ENCODE measurements at places on chromosomes 5 and 9.

DNA sequence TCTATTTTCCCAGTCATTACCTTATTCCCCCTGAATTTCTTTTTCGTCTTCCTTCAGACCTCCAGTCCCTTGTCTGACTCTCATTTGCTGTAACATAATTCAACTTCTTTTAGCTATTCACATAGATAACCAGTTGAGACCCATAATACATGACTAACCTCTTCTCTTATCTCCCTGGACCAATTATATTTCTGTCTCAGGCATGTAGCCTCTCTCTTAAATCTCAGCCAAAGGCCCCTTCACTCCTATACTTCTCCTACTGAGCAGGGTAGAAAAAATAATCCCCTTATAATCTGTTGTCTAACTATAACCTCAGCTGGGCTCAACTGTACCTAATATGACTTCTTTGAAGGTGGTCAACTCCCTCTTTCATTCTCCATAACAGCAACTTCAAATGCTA lies 20.9 kb downstream of the RANBP6 start:
- DNase-seq: no peak

GRCh38 chr5:170565072-170565471 lies 61.3 kb downstream of the KCNIP1 start:
- no peak for DNase-seq

DNA sequence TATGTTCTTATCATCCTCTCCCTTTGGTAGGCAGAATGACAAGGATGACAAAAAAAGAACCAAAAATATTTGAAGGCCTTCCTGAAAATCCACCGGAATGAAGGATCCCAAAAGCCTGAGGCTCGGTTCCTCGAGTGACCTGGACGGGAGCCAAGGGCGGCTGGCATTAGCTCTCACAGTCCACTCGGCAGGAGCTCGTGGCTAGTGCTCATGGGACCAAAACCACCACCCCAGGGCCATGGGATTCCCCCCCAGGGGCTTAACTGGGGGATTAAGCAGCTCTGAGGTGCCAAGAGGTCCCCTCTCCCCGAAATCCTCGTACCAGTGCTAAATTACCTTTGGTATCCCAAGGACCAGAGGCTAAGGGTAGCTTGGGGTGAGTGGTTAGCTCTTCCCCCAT lies 586 bp upstream of the PDZD2 start:
- DNase-seq: no peak

GRCh38 chr5:154513669-154514084 lies 35.6 kb upstream of the HAND1 start:
- no peak for DNase-seq

DNA sequence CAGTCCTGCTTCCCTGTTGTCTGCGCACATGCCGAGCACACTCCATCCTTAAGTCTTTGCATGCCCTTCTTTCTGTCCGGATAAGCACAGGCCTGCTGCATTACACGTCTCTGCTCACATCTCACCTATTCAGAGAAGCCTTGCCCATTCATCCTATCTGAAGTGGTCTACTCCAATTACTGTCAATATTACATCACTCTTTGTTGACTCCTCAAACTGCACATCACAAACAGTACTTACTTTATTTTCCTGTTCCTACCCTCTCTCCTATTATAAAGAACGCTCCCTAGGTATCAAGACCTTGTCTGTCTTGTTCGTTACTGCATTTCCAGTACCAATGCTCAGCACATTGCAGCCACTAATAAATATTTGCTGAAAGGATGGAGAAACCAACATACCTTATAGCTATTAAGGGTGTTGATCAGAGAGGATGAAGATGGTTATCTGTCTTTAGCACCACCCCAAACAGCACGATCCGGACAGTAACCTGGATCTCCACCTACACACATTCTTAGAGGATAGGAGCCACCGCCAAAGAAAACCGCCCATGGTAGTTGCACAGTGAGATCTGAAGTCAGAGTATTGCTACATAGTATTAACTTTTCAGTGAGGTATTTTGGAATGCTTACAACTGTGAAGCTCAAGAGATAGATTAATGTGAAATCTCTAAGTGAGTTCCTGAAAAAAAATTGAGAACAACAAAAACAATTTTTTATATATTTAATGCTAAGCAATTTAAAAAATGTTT lies 1.6 kb upstream of the PRRC1 start:
- no peak for DNase-seq

DNA sequence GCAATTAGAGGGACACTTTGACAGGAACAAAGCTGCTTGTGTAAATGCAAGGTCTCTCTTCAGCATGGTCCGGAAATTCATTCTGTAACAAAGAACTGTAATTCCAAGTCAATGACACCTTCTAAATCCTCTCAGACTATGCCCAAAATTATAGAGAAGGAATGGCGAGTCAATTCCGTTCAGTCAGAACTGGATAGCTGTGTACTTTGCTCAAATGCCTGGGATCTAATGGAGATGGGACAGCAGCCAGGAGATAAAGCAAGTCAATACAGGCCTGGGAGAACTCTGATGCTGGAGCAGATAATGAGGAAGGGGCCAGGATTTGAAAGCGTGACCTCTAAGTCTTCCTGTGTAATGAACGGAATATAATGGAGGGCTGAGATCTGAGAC lies 96.4 kb upstream of the SPRY4 start:
- no peak for DNase-seq

GRCh38 chr9:132288361-132288760 lies 66.4 kb downstream of the SETX start:
- DNase-seq: no peak

GRCh38 chr5:126931963-126932660 lies 98.2 kb downstream of the MARCHF3 start:
- DNase-seq: no peak

- DNase-seq: no peak
These were observed 1057.7 kb upstream of the DMAC1 start for GRCh38 chr9:8857068-8857925.

GRCh38 chr5:73444499-73445438 lies 3.8 kb downstream of the FOXD1 start:
- DNase-seq: no peak

- DNase-seq: no peak
These were observed 503.7 kb downstream of the SPATA31D1 start for GRCh38 chr9:82492274-82492673.

DNA sequence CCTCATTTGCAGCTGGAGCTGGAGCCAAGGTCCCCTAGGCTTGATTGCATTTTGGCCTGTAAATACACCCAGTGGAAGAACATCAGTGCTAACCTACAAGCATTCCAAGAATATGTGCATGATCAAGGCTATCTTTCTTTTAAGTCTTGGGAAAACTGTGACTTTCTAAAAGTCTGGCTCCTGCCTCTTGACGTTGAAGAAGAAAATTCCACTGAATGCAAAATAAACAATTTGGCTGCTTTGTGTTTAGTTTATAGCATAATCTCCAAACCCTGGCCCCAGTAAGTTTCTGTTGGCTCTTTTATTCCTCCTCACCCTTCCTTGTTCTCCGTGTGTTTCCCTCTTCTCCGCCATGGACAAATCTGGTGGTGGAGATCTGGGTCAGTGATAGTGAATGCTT lies 109.3 kb upstream of the TLE1 start:
- no peak for DNase-seq

- peak; percentile 87 for DNase-seq
These were observed 72.7 kb upstream of the ORM1 start for GRCh38 chr9:114250235-114250568.

DNA sequence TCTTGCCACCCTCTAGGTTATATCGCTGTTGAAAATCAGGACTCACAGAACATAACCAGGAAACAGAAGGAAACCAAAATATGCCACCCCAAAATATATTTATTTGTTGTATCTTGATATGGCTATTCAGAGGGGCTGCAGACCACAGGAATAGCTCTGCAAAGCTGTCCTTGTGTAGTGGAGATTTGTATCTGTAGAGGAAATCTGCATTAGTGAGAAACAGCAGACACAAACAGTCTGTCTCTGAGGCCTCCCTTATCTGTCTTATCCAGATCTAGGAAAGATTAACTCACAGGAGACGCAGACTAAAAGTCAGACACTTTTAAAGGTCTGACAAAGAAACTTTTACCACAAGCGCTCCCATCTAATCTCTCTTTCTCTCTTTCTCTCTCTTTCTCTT lies 54.1 kb upstream of the CEMIP2 start:
- no peak for DNase-seq

GRCh38 chr5:35854248-35854647 lies 2.4 kb upstream of the IL7R start:
- no peak for DNase-seq

DNA sequence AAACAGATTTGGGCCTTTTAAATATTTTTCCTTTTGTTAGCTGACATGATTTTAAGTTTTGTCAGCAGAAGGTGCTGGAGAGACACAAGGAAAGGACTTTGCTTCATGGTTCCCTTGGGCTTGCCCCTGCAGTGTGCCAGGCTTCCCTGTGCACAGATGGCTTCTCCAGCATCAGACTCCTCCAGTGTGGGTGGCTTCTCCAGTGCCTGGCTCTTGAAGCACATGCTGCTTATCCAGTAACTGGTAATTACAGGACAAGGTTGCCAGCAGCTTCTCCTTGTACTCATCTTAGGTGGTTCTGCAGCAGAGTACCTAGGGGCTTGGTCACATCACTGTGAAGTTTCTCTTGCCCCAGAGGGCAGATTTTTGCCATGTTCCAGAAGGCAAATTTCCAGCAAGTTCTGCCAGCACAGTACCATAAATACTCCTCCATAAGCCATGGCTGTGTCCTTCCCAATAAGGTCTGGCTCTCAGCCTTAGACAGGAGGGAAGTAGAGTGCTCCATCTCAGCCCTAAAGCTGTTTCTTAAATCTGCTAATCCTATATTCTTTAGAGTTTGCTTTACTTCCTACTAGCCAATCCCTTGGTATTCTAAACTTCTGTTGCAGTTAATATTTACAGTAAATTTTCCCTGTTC lies 62.4 kb downstream of the PJA2 start:
- peak; percentile 91 for DNase-seq

- DNase-seq: no peak
These were observed 3.5 kb downstream of the PIP5K1B start for GRCh38 chr9:68708513-68708912.

GRCh38 chr9:6014670-6015270 lies 654 bp downstream of the RANBP6 start:
- DNase-seq: no peak

DNA sequence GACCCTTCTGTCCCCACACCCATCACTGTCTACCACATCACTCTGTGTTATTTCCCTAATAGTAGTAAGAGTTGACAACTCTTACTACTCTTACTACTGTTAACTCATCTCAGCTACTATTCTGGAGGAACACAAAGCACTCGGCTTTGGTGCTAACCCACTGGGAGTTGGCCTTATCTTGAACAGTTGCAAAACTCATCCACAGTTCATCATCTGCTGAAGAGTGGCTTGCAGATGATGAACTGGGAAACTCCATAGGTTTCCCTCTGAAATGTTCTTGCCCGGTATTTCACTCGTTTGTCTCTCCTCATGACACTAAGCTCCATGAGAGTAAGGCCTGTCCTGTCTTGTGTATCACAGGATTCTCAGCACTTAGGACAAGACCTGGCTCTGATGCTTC lies 221.4 kb downstream of the NR3C1 start:
- no peak for DNase-seq

- DNase-seq: peak; percentile 16
These were observed at the start of gene RASEF for GRCh38 chr9:83062651-83063527. Gene RASEF (minus strand): TSS chr9:83063142. CDS start chr9:83062867, 275 bp downstream.

DNA sequence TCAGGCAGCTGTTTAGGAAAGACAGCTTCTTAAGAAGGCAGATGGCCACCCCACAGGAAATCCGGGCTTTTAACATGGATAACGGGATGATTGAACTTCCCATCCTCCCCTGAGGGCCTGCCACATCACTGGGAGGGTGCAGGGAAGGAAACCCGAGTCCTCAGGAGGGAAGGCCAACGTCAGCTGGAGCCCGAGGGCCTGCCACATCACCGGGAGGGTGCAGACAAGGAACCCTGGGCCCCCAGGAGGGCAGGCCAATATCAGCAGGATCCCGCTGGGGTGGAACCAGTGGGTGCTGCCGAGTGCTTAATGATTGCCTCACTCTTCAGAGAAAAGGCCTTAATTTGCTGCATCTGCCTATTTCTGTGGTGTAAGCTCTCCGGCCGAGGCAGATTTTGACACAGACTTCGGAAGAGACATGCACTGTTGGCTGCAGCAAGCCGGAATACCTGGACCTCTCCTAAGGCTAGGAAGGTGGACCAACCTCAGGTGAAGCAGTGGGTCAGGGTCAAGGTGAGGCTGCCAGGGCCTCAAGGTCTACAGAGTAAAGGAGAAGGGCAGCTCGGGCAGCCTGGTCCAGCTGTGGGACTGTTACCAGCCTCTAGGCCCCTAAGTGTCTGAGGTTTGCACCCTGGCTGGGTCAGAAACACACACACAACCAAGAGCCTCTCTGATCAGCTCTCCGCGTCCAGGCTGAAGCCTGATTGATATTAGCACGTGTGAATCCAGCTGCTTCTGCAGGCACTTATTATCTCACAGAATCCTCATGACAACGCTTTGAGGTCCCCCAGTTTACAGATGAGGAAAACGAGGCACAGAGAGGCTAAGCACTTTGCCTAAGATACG lies 14.8 kb upstream of the COL5A1 start:
- no peak for DNase-seq

- no peak for DNase-seq
These were observed 487.7 kb downstream of the MAT2B start for GRCh38 chr5:163993126-163993525.

DNA sequence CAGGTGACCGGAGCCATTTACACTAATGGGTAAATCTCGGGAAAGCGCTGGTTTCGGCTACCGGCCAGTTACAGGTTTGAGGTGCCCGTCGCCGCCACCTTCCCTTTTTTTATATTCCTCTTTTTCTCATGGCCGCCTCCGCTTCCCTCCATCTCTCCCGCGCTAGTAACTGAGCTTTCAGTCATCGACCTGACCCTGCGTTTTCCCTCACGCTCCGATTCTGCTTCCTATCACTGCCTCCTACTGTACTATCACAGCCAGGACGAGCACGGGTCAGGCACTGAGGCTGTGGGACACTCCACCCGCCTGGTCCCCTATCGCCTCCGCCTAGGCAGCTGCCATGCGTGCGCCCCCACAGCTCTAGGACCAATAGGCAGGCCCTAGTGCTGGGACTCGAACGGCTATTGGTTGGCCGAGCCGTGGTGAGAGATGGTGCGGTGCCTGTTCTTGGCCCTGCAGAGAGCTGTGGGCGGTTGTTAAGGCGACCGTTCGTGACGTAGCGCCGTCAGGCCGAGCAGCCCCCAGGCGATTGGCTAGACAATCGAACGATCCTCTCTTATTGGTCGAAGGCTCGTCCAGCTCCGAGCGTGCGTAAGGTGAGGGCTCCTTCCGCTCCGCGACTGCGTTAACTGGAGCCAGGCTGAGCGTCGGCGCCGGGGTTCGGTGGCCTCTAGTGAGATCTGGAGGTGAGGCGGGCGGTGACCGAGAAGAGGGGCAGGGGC lies at the start of gene HMGCR:
Gene HMGCR (plus strand): TSS at position 606 of the 722 bp plus-strand sequence. CDS start 5,386 bp downstream, outside the sequence.
- peak; percentile 99 for DNase-seq

DNA sequence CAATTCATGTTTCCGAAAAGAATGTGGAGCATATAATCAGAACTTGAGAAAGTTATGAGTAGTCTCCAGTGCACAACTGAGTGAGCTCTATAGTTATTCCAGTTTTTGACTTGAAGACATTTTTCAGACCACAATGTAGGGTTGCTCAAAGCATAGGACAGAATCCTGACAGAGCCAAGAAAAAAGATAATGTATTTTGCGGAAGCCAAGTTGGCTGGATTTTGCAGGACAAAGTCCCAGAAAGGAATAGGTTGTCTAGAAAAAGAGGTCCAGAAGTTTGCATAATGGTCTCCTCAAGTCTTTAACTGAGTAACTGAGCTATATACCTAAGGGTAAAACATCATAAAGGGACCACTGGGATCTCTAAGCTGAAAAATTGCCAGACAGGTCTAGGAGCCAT lies 1028.0 kb downstream of the TAF11L14 start:
- DNase-seq: no peak

GRCh38 chr9:130791303-130791894 lies 43.7 kb upstream of the ABL1 start:
- DNase-seq: no peak

Measured in NCI-H446 treated with DMSO at 0.1 percent for 48 hours (cell line).